ENCODE measurements at places on chromosomes 5 and 9.

- no peak for DNase-seq
Measured at GRCh38 chr9:91245431-91246313, 116.0 kb downstream of the AUH start.

DNA sequence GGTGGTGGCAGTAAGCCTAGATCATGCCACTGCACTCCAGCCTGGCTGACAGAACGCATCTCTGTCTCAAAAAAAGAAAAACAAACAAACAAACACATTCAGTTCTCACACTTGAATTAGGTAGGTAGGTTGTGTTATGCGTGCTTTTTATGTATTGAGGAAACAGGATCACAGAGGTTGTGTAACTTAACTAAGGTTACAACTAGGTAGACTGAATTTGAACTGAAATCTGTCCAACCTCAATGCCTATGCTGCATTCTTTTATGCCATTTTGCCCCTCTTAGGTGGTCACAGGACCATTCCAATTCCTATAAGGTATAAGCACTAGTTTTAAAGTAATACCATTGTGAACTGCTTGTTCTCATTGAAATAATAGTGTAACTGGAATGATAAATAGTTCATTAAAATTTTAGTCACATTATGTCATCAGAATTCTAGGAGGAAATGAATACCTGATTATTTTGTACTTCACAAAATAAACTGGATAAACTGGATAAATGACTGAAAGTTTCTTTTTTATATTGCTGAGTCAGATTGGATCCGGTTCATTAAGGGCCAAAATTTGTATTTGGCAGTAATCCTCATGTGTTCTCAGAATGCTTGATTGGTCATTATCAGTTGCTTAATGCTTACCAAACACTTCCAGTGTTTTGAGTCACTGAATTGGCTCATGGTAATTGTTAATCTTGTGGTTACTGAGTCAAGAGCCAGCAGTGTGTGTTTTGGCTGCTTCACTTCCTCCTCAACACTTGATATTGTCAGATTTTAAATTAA lies 7.1 kb downstream of the UBAP1 start:
- no peak for DNase-seq

DNA sequence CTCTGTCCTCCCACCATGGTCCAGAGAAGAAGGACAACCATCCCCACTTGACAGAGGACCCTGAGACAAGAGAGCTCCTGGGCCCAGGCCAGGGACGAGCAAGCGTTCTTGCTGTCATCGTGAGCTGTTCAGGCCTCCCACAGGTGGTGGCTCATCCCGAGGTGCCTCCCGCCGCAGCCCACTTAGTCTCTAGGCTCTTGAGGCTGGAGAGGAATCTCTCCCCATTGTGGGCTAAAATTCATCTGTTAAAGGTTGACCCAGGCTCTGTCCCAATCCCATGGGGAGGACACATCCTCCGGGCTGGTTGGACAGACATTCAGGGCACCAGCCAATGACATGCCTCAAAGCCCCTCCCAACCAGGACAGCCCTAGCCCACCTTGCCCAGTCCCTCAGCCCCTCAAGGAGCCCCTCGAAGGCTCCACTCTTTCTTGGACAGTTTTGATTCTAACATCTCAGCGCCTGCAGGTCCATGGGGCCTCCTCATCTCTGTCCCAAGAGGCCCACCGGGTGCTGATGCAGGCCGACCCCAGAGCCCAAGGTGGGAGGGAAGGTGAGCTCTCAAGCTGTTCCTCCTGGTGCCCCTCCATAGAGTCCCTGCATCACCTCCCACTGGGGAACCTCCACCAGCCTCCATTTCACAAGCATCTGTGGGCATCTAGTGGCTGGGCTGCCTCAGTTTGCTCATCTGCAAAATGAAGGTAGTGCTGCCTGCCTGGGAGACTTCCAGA lies 52.9 kb downstream of the BARX1 start:
- DNase-seq: peak; percentile 27

GRCh38 chr9:89168901-89169813 lies 9.5 kb downstream of the SHC3 start:
- DNase-seq: no peak

- no peak for DNase-seq
Measured at GRCh38 chr5:61679562-61679961, 347.5 kb downstream of the ZSWIM6 start.

DNA sequence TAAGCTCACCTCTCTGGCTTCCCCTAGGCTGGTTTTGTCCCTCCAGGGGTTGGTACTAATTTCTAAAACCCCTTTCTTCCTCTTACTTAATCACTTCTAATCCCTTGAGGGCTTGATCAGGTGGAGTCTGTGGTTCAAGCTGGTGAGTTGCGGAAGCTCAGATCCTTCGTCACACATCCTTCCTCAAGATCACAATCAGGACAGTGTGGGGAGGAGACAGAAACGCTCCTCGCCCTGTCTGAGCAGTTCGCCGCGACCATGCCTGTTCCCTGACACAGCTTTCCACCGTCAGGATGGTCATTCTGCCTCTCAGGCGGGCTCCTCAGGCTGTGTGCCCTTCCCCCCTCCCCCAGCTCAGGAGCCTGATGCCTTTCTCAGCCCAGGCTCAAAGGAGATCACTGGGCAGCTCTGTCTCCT lies 24.3 kb downstream of the CPLX2 start:
- no peak for DNase-seq

- DNase-seq: peak; percentile 75
Measured at GRCh38 chr9:4740638-4741364, at the start of gene AK3. Gene AK3 (minus strand): TSS chr9:4741202. CDS start chr9:4741087, 115 bp downstream.

- DNase-seq: no peak
Measured at GRCh38 chr9:137645211-137645610, 26.4 kb downstream of the EHMT1 start.

DNA sequence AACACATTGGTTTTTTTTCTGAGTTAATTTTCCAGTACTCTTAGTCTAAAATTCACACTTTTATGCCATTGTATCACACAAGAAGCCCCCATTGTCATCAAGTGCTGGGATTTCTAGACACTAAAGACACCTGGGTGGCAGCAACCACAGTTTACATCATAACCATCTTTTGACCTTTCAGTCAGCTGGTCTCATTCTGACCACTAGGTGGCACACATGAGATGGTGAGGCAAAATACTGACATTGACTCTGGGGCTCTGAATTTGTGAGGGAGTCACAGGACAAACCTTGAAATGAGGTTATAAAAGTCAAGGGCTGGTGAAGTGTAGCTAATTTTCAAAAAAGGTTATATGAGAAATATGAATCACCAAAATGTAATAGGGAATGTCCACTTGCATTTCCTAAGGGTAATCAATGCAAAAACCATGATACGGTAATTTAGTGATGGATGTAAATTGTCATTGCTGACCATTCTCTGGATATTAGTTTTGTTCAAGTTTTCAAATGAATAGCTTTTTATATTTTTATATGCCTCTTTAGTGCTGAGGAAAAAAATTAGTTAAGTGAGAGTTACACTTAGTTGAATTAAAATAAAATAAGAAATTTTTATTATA lies 229.4 kb downstream of the DMAC1 start:
- DNase-seq: peak; percentile 14

GRCh38 chr9:5622016-5622415 lies 6.9 kb upstream of the RIC1 start:
- DNase-seq: no peak

DNA sequence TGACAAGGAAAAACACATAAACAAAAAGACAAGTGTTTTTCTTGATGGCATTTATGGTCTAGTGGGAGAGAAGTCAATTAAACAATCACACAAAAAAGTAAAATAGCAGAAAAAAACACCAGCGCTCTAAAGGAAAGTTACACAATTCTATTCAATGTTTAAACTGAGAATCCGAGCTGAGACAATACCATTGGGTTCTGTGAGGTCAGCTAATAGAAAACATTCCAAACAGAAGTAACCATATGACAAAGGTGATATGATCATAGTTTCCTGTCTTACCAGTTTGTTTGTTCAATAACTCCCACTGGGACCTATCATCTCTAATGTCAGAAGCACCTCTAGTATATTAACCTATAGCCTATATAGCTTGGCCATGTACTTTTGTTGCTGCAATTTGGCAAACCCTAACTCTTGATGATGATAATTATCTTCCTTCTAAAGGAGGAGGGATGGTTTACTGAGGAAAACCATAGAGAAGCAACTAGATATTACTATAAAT lies 1030.0 kb downstream of the CDH12 start:
- no peak for DNase-seq

DNA sequence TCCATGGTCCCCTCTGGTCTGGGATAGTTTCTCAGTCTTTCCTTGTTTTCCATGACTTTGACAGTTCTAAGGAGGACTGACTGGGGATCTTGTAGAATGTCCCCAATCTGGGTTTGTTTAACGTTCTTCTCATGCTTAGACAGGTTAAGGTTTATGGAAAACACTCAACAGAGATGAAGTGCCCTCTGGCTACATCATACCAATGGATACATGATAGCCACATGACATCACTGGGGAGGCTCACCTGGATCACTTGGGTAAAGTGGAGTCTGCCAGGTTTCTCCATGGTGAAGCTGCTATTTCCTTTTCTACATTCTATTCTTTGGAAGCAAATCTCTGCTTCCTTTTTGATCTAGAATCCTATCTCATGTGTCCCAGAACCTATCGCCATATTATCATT lies 23.8 kb upstream of the ALDH1B1 start:
- DNase-seq: no peak

- peak; percentile 64 for DNase-seq
Measured at GRCh38 chr9:83622939-83623678, at the start of gene IDNK. Gene IDNK (plus strand): TSS chr9:83623143. CDS start chr9:83623172, 29 bp downstream.

DNA sequence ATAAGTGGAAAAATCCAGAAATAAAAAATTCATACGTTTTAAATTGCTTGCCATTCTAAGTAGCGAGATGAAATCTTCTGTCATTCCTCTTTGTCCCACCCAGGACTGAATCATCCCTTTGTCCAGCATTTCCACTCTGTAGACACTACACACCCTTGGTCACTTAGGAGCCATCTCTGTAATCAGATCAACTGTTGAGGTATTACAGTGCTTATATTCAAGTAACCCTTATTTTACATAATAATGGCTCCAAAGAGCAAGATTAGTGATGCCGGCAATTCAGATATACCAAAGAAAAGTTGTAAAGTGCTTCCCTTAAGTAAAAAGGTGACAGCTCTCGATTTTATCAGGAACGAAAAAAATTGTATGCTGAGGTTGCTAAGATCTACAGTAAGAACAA lies 60.4 kb downstream of the TRIM36 start:
- DNase-seq: no peak

DNA sequence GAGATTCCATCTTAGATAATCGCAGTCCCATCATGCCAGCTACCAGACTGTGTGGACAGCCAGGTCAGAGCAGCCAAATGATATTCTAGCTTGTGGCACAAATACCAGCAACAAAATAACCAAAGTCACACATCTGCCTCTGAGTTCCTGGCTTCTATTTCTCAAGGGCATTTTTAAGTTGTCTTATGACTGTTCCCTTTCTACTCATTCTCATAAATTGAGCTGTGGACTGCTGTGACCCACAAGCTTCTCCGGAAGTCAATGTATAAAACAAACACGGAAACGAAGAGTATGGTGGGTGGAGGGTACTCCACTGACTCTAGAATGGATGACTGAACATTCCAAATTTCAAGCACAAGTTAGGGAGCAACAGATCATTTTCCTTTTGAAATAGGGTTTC lies 43.9 kb downstream of the PDCD1LG2 start:
- DNase-seq: no peak

DNA sequence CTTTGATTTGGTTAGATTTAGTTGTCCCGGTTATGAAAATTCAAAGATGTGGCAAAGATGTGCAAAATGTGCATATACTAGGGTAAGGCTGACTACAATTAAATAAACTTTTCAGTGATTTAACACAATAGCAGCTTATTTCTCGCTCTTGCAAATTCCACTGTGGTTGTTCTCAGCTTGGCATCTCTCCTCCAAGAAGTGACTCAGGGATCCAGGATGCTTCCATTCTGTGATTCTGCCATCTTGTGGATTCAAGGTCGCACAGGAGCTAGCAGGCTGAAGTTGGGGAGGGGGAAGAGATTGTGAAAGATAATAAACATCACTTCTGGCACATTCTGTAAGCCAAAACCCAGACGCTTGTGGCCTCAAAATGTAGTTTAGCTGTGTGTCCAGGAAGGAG lies 60.1 kb upstream of the TGFBR1 start:
- no peak for DNase-seq

DNA sequence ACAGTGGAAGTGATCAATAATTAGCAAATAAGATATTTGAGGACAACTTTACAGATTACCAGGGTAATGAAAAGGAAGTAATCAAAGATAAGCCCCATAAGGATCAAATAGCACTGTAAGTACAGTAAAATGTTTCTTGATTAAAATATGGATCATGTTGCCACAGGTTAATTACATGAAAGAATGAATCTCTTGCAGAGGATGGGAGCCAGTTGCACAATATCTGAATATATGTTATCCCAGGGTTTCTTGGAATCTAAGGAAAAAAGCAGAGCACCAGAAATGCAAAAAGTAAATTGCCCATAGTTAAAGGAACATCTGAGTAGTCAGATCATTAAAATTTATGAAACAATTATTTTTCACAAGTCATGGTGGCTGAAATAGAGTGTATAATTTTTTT lies 13.8 kb upstream of the SRP19 start:
- no peak for DNase-seq

DNA sequence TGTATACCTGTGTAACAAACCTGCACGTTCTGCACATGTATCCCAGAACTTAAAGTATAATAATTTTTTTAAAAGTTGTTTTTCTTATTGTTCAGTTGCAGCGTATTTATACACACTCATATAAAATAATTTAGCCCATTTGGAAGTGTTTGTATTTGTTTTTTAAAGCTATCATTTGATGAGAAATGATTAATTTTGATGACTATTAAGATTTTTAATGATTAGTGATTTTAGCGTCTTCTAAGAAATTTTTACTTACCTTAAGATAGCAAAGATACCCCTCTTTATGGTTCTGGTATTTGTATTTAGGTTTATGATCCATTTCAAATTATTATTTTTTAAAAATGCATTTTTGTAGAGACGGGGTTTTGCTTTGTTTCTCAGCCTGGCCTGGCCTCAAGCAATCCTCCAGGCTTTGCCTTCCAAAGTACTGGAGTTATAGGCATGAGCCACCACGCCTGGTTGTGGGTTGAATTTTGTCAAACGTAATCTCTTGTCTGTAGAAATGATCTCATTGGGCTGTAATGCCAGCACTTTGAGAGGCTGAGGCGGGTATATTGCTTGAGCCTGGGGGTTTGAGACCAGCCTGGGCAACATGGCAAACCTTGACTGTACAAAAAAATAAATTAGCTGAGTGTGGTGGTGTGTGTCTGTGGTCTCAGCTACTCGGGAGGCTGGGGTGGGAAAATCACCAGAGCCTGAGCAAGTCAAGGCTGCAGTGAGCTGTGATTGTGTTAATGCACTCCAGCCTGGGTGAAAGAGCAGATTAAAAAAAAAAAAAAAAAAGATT lies 26.9 kb downstream of the CSNK1G3 start:
- DNase-seq: no peak

DNA sequence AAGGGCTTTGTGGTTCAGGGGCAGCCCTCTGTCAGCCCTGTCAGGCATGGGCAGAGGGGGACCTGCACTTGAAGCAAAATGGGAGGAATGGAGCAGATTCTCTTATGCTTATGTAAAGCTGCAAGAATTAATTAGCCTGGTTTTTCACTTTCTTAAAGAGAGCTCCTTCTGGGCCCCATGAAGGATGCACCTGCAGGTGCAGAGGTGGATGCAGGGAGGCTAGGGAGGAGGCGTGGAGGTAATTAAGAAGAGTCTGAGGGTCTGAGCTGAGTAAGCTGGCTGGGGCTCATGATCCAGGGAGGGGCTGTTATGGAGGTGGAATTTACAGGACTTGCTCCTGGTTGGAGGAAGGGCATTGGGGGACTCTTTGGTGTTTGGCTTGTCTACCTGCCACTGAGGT lies 22.0 kb downstream of the NSG2 start:
- no peak for DNase-seq

Measured in head of caudate nucleus (tissue), 42 donors.